ENCODE measurements at places on chromosomes 1 and 21.

GRCh38 chr21:45910548-45911221, 70.9 kb upstream of the COL6A1 start:
- DNase-seq: no peak

DNA sequence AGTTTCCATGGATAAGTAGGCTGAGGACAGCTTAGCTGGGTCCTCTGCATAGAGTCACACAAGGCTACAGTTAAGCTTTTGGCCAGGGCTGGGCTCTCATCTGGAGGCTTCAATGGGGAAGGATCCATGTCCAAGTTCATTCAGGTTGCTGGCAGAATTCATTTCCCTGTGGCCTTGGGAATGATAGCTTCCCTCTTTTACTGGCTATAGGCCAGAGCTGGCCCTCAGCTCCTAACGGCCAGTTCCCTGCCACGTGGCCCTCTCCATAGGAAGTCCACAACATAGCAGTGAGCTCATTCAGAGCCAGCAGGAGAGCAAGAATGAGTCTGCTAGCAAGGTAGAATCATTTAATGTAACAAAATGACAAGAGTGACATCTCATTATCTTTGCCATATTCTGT, 15.1 kb upstream of the PODN start:
- DNase-seq: no peak

DNA sequence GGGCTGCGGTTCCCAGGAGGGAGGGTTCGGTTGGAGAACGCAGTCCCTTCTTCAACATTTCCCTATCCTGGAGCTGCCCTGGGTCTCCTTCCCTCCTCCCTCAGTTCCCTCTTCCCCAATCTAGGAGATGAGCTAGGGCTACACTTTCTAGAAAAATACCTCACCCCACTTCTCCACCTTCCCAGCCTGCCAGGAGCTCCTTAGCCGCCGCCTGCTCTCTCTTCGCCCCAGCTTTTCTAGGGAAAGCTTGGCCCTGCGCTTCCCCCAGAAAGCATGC, 488 bp upstream of the ADAMTS1 start:
- no peak for DNase-seq

- no peak for DNase-seq
These were observed 376.9 kb downstream of the USH2A start for GRCh38 chr1:216046336-216046735.

GRCh38 chr1:19514391-19514831, 29.1 kb upstream of the CAPZB start:
- DNase-seq: no peak

- DNase-seq: no peak
These were observed 2.4 kb upstream of the COL11A1 start for GRCh38 chr1:103110701-103111100.

- DNase-seq: no peak
These were observed 1389.6 kb downstream of the KCNT2 start for GRCh38 chr1:195218428-195219212.

DNA sequence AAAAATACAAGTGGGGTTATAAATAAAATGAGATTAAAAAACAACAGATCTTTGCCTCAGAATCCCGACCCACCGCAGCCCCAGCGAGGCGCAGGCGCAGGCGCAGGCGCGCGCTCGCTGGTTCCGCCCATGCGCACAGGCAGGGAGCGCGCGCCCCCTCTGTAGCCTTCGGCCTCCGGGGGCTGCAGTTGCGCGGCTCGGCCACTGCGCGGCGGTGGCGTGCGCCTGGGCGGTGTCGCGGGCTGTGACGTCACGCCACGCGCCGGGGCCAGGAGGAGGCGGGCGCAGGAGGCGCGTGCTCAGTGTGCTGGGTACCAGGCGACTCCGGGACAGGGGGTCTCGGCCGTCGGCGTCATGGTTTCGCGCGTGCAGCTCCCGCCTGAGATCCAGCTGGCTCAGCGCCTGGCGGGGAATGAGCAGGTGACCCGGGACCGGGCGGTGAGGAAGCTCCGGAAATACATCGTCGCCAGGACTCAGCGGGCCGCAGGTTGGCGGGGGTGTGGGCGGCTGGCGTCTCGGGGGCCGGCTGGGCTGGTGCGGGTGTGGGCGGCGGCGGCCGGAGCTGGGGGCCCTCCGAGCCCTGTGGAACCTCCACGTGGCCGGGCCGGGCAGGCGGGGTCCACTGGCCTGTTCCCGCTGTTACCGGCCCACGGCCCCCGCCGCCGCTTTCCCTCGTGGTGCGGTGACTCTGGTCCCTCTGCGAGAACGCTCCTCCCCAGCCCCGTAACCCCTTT, at the start of gene RRP1:
RRP1 (plus strand) TSS at position 302 of the 734 bp plus-strand sequence; CDS start at position 355, 53 bp downstream.
- peak; percentile 92 for DNase-seq

GRCh38 chr1:172018727-172019311, 177.5 kb downstream of the DNM3 start:
- DNase-seq: no peak

DNA sequence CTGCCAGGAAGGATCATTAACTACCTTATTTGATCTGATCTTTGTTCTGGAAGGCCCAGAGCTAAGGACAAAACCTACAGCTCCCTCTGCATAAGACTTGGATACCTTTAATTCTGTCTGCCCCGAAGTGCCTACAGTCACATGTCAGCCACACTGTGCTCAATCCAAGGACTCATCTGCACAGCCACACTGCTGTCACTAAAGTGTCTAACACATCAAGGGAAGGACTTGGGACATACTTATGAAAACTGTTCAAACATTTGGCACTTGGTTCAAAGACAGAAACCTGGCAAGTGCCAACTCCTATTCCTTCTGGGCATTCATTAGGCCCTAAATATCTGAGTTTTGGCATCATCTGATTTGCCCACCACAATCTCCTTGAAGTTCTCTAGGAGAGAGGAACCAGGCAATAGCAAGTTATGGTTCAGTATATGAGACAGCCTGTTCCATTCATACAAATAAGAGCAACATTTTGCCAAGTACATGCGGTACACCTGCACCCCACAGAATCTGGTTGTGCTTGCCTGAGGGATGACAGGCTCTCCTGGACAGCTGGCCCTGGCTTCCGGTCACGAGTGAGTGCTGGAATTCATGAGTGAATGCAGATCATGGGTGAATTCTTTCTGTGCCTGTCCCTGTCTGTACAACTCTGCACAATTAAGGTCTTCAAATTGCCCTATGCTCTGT, 105.9 kb downstream of the KCNK1 start:
- DNase-seq: no peak

GRCh38 chr1:151002051-151002450, 4.7 kb downstream of the MINDY1 start:
- DNase-seq: no peak

DNA sequence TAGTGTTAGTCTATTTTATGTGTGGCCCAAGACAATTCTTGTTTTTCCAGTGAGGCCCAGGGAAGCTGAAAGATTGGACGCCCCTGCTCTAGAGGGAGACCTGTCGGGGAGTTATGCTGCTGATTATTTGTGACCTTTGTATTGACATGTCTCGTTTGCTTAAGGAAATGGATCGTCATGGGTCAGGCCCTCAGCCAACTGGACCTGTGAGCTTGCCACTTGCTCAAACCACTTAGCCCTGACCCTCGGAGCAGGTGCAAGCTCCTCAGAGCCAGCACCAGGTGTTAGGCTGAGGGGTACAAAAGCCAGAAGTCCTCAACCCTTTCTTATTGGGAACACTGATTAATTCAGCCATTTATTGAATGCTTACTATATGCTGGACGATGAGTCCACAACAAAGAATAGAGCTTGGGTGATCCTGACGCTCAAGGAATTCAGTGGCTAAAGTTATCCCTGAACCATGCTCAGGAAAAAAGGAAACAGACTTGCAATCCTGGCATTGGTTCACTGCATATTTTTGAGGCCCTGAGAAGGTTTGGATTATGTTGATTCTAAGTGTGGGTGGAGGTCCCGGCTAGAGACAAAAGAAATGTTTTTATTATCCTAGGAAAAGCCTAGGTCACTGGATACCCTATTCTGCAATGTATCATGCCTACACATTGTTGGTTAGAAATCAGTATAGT, 19.0 kb downstream of the TGFB2 start:
- no peak for DNase-seq

GRCh38 chr1:90593312-90593711, 123.8 kb downstream of the BARHL2 start:
- no peak for DNase-seq

- DNase-seq: peak; percentile 6
These were observed 3.4 kb upstream of the FTCD start for GRCh38 chr21:46158666-46159300.

GRCh38 chr1:175146529-175147213, 45.9 kb downstream of the KIAA0040 start:
- peak; percentile 59 for DNase-seq

GRCh38 chr1:235513495-235514366, 9.5 kb upstream of the B3GALNT2 start:
- DNase-seq: no peak

DNA sequence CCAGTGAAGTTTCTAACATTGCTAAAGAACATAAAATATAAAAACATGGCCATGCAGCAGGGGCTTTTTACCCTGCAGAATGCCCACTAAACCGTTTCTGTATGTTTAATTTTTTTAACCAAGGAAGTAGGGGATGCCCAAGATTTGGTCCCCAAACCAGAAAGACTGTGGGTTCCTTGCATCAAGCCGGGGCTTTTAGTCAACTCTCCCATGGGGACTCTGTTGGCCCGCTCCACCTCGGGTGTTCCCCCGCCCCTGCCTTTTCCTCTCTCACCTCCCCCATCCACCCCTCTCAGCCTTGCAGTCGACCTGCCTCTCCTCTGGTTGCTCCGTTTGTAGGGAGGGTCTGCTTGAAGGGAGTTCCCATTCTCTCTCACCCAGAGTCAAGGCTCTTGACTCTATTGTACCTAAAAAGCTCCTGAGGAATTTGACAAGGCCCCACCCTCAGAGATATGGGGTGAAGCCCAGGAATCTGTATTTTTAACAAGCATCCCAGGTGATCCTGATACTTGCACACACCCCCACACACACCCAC, 117.5 kb downstream of the TOMM20 start:
- peak; percentile 70 for DNase-seq

GRCh38 chr1:226691247-226691646, 47.8 kb downstream of the ITPKB start:
- peak; percentile 63 for DNase-seq

- DNase-seq: no peak
These were observed 122.3 kb upstream of the TMPRSS2 start for GRCh38 chr21:41630249-41630648.

DNA sequence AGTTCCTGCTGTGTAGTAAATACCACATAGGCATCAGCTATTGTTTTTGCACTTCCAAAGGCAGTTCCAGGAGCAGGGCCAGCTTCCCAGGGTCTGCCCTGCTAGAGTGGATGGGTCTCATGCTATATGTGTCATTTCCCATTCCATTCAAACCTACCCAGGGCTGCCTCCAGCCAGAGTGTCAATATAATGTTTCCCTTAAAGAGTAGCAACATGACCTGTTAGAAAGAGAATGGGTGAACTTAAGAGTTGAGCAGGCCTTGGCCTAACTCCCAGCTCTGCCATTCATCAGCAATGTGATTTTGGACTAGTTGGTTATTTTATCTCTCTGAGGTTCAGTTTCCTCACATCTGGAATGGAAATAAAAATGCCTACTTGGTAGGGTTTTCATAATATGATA, 44.9 kb downstream of the RAB3B start:
- no peak for DNase-seq

GRCh38 chr1:106651028-106651762, 405.3 kb upstream of the PRMT6 start:
- no peak for DNase-seq

DNA sequence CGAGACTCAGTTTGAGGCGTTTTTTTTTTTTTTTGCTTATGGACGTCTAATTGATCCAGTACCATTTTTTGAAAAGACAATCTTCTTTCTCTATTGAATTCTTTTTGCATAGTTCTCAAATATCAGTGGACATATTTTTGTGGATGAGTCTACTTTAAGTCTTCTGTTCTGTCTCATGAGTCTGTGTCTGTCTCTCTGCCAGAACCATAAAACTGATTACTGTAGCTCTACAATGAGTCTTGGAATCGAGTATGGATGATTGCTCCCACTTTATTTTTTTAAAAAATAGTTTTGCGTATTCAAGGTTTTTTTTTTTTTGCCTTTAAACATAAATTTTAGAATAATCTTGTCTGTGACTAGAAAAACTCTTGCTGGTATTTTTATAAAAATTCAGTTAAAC, 323.5 kb downstream of the ZNF326 start:
- no peak for DNase-seq

DNA sequence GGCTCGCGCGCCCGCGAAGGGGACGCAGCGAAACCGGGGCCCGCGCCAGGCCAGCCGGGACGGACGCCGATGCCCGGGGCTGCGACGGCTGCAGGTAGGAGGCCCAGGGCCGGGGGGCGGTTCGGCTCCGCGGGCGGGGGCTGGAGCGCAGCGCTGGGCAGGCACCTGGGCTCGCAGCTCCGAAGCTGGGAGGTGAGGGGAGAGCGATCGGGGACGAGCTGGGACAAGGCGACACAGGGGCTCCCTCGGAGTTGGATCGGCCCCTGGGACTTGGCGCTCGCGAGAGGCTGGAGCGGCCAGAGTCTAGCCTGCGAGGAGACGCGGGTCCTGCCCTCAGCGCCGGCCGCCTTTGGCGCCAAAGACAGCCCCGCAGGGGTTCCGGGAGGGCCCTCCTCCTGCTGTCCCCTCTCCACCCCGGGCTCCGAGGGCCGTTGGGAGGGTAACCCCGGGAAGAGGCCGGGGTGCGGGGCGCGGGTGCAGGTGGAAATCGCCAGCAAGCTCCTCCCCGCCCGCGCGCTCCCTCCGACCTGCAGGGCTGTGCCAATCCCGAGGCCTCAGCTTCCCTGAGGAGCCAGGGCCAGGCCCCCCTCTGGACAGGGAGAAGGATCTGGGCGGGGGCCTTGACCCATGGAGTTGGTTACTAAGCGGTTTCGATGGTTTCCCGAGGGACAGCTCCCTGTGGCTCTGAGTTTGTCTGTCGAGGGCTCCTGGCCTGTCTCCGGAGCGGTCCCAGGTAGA, 401 bp downstream of the TP73 start:
- DNase-seq: no peak

- DNase-seq: no peak
These were observed 6.1 kb upstream of the CLCC1 start for GRCh38 chr1:108969346-108969745.
